Activated CD4-positive, alpha-beta memory T cell treated with anti-CD3 and anti-CD28 coated beads, Interleukin-2, amount 10 ng/mL, durations not matched to agents 7 days and 5 days (primary cell): ENCODE measurements at places on chromosomes 6 and 20.
A peak's percentile ranks its signal among the peaks of the same experiment; 100 is the strongest.

GRCh38 chr20:33732166-33732970 lies 572 bp downstream of the ZNF341 start:
- peak; percentile 88 for DNase-seq

DNA sequence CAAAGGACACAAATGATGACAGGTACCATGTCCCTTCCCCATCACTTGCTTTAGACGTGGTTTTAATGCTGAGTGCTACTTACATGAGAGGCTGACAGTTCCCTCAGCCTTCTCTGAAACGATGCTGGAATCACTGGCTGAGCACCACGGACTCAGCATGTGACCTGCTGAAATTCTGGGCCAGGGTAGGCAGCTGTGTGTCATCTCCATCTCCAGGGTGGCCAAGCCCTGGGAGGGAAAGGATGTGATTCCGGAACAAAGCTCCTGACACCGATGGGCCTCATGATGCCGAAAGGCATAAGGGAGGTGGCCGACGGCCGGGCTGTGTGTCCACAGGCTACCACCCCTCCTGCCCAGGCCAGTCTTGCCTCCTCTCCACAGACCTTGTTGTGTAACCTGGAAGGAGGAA lies 184.3 kb upstream of the CST7 start:
- DNase-seq: no peak

DNA sequence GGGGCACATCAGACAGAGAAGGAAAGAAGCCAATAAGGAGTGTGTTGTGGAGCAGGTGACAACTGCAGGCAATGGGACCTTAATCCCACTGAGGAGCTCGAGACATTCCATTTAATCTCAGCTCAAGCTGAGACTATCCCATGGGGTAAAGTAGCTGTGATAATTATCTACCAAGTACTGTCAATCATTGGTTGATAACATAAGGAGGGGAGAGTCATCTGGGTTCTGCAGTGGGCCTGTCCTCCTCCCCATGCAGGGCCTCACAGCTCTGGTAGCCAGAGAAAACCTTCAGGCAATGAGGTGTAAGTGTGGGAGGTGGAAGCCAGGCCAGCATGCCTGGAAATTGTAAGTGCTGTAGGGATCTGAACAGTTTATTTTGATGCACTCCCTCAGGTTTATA lies 375.0 kb upstream of the ARID1B start:
- no peak for DNase-seq

GRCh38 chr6:139577763-139578604 lies 203.5 kb upstream of the CITED2 start:
- no peak for DNase-seq

- no peak for DNase-seq
Observed at GRCh38 chr6:167762259-167762962, 64.3 kb upstream of the AFDN start.

GRCh38 chr6:25028328-25028727 lies 92.6 kb upstream of the RIPOR2 start:
- DNase-seq: no peak

- no peak for DNase-seq
Observed at GRCh38 chr6:154363821-154364220, 7.2 kb upstream of the IPCEF1 start.
